ENCODE measurements at places on chromosomes 6 and 20.

DNA sequence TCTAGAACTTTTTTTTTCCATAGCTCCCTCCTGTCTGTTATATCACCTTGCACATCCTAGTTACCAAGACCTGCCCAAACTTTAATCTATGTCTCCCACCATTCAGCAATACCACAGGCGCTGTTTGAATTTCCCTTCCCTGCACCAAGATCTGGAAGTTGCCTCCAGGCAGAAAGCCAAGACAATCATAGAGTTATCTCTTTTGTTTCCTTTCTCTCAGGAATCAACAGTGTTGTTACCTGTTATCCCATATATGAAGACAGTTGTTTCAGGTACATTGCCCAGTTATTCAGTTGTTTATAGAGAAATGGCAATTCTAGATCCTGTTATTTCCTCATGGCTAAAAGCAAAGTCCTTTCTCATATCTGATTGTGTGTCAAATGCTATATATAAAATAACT, 63.2 kb downstream of the PDSS2 start:
- DNase-seq, result no peak

- DNase-seq, result no peak
Measured at GRCh38 chr6:108993876-108994275, 100.8 kb downstream of the SESN1 start.

DNA sequence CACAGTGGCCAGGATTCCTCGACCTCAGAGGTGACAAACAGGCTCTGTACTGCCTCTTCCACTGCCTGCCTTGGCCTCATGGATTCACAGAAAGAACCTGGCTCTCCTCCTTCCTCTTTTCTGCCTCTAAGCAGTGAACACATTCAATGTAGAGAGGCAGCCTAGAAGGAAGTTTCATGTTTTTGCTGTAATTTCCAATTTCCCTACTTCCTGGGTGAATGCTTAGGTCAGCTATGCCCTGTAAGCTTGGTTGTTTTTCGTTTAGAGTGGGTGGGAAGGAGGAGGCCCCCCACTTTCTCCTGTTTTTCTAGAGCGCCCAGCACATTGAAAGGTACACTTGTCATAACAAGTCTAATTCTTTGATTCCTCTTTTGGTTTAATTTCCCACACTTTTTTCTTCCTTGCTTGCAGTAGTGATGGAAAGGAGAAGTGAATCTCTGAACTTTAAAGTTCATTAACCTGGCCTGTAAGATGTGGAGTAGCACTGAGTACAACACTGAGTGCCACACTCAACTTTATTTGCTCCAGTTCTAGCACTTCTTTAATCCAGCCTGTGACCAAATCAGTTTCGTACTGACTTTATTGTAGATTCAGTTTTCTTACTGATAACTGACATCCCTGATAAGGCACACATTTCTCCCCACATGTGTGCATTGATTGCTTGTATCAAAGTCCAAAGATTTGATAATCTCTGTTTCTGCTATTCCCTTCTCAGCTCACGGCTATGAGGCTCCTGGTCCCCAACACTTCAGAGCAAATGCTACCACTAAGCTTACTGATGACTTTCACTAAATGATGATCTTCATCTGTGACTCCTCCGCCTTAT, 100.0 kb upstream of the MAN1A1 start:
- DNase-seq, result no peak

- no peak for DNase-seq
Measured at GRCh38 chr6:73476723-73477122, 15.2 kb downstream of the MTO1 start.

- no peak for DNase-seq
Measured at GRCh38 chr6:169161572-169162167, 92.0 kb downstream of the THBS2 start.

- no peak for DNase-seq
Measured at GRCh38 chr6:90169374-90169773, 127.3 kb downstream of the BACH2 start.

DNA sequence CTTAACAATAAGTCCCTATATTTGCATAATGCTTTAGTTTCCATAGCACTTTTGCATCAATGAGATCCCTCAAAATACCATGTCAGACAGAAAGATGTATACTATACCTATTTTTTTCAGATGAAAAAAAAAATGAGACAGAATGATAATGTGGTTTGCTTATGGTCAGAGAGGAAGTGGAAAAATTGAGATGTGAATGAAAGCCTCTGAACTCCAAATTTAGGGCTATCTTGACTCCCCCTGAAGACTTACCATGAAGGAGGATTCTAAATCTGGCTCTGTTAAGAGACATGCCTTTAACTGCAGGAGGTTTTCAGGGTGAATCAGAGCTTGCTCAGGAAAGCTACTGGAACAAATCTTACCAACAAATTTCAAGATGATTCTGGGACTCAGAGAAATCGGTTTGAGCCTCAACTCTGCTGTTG, 176.2 kb downstream of the ISM1 start:
- DNase-seq, result no peak

DNA sequence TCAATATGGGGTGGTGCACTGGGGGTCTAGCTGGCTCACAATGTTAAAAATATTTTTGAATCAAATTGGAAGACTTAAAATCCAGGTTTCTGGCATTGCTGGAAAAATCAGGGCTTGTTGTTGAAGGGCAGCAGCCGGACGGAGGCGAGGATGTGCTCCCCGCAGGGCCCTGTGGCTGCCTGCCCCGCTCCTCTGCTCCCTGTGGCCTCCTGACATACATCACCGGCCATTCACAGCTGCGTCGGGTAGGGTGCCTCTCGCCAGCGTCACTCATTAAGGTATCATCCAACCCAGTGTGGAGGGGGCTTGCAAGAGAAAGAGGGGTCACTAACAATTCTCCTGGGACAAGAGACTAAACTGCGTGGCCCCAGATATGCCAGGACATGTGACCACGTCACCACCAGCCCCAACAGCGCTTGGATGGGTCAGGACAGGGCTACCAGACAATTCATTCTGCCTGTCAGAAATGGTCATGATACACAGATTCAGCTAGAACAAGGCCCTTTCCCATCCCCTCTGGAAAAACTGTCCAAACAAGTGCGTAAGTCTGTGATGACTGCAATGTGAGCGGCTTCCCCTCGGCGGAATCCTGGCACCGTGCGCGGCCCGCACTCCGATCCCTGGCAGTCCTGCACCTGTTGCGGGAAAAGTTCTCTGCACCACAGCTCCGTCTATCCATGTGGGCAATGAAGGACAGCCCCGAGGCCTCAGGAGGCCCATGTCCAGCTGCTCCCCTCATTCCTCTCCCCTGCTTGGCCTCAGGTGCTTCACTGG, 12.0 kb downstream of the GATA5 start:
- DNase-seq, result no peak

GRCh38 chr20:47352332-47353238, 3.9 kb downstream of the ZMYND8 start:
- DNase-seq, result no peak

GRCh38 chr6:136738692-136739057, 53.6 kb downstream of the MAP3K5 start:
- DNase-seq, result no peak

DNA sequence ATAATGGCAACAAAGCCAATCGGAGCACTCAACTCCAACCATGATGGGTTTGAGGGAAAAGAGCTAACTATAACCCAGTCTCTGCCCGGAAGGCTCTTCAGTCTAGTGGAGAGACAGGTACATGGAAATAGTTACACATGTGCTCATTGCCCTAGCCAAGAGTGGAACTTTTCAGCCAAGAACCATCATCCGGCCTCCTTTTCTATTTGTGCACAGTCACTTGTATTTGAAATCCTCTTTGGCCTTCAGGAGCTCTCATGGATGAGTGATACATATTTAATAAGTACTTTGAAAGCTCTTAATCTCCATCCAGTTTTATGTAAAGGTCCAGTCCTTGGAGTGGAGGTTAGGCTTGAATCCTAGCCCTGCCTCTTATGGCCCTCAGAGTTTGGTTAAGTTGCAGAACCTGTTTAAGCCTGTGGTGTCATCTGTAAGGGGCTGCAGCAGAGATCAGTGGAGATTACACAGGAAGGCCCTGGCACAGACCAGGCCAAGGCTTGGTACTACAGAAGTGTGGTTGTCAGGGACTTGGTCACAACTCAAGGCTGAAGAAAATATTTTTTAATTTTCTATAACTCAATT, 72.3 kb upstream of the SMLR1 start:
- no peak for DNase-seq

GRCh38 chr6:47353871-47354270, 44.2 kb upstream of the TNFRSF21 start:
- DNase-seq, result no peak

GRCh38 chr6:56806368-56806767, 148.5 kb upstream of the BEND6 start:
- no peak for DNase-seq

DNA sequence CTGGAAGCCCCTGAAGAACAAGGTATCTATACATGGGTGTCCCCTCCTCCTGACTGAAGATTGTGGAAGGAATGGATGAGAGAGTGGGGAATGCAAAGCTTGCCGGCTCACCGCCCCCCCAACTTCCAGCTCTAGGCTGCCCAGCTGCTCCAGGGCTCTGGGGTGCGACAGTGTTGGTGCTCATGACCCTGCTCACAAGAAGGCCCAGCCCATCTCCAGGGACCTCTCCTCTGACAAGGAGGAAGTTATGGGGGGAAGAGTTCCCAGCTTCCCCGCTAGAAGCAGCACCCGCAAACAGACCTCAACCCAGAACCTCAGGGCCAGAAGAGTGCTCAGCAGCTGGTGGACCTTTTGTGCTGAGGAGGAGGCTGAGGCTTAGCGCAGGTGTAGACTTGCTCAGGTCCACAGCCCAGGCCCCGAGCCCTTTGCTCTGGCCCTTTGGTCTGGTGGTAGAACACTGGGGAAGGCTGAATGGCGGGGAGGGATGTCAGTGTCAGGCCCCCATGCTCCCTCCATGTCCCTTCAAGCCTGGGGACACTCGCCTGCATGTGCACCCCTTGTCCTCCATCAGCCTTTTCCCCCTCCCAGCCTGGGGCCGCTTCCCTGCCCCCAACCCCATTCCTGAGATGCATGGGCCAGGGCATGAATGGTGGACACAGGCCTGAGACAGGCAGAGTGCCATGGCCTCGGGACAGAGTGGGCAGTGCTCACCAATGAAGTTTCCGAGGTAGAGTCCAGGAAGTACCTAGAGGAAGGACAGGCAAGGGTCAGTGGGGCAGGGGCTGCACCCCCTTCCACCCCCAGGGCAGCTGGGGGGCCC, 1.3 kb downstream of the DUSP15 start:
- DNase-seq, result no peak

Measured in urothelium cell line (cell line).